NCI-H446 treated with DMSO at 0.1 percent for 48 hours (cell line): ENCODE measurements at places on chromosomes 1 and 21.

DNA sequence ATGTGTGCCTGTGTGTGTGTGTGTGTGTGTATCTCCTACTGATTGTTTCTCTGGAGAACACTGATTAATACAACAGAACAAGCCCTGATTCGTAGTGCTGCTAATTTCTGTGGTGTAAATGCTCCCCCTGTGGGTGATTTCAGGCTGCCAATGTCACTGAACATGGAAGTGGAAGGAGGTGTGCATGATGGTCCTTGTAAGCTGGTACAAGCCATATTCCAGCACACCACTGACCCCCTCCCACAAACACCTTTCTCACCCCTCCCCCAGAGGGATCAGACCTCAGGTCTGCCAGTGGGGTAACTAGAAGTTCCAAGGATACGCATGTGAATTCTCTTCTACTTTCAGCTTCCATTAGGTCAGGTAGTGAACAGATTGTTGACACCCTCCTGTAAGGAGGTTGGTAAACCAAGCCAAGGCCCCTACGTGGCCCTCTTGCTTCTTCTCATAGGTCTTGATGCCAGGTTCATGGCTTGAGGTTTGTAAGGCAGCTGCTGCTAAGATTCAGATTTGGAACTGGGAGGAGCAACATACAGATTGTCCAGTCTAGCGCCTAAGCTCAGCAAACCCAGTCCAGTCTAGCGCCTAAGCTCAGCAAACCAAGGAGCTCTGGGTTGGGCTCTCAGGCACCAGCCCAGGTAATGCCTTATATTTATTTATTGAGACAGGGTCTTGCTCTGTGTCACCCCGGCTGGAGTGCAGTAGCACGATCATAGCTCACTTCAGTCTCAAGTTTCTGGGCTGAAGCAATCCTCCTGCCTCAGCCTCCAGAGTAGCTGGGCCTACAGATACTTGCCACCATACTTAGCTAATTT lies 38.7 kb downstream of the DHCR24 start:
- DNase-seq: no peak

DNA sequence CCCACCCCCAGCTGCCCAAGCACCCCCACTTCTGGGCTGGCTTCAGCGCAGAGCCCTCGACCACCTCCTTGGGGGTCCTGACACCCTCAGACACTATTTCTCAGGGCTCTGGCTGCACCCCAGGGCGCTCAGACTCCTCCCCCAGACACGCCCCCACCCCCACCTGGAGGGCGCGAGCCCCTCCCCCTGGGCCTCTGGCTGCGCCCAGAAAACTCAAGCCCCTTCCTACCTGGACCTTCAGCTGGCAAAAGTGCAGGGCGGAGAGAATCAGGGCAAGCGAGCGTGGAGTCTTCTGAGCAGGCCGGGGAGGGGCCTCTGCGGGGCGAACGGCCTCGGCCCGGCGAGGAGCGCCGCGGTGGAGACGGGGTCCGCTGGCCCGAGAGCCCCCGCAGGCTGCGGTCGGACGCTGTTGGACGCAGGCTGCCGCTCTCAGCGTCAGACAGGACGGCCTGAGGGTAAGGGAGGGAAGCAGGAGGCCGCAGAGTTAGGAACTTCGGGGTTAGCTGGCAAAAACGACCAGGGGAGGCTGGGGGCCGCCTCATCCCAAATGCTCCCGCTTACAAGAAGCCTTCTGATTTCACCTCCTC lies 17.4 kb upstream of the NBPF1 start:
- DNase-seq: no peak

- DNase-seq: no peak
Measured at GRCh38 chr21:28937737-28938136, 54.9 kb downstream of the LTN1 start.

- DNase-seq: peak; percentile 14
Measured at GRCh38 chr1:231410036-231410612, 12.0 kb downstream of the EGLN1 start.

GRCh38 chr1:100349246-100349645 lies 3.1 kb upstream of the CDC14A start:
- DNase-seq: no peak

DNA sequence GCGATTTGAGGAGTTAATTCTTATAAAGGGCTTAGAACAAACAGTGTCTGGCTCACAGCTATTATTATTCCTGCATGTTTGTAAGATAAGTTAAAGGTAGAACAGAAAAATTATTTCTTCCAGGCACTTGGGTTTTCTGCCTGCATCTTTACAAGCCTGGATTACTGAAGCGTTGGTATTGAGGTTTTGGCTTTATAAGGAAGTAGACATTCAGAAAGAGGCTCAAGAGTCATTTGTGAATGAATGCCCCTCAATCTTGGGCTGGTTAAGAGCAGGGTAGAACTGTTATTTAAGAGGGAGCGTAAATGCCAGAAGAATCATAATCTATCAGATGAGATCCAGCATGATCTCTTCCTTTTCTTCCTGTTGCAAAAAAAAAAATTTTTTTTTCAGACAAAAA lies 77.3 kb upstream of the ARID1A start:
- no peak for DNase-seq

GRCh38 chr1:176884911-176885310 lies 279.6 kb downstream of the ASTN1 start:
- no peak for DNase-seq

- DNase-seq: no peak
Measured at GRCh38 chr1:11650331-11650991, 3.8 kb downstream of the FBXO2 start.

DNA sequence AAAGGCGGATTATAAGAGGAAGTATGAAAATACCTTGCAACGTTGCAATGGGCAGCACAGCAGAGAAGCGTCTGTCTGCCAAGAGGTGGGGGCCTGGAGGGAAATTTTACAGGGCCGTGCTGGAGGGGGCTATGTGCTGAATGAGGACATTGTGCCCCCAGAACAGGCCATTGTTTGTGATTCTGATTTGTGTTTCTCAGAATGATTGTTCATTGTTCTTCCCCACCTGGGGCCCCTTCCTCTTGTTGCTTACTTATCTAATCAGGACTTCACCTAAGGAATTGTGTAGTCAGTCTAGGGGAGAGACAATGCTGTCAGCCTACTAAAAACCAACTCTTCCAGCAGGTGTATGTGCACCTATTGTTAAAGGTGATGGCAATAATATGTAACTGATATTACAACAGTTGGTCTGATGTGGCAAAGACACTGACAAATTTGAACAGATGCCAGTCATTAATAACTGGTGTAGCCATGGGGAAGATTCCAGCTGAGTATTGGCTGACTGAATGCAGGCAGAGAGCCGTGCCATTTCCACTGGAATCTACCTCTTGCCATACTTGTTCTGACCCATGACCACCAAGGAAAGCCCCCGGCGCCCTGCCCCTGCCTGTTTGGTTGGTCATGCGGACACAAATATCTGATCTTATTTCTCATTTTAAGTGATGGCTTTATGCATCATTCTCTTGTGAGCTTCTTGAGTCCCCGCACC lies 45.2 kb upstream of the PSEN2 start:
- peak; percentile 56 for DNase-seq

- DNase-seq: no peak
Measured at GRCh38 chr1:37175666-37176215, 141.4 kb upstream of the GRIK3 start.

GRCh38 chr1:200979574-200980451 lies 43.7 kb downstream of the KIF21B start:
- DNase-seq: no peak

- no peak for DNase-seq
Measured at GRCh38 chr1:226185141-226186036, 1.2 kb downstream of the ACBD3 start.

DNA sequence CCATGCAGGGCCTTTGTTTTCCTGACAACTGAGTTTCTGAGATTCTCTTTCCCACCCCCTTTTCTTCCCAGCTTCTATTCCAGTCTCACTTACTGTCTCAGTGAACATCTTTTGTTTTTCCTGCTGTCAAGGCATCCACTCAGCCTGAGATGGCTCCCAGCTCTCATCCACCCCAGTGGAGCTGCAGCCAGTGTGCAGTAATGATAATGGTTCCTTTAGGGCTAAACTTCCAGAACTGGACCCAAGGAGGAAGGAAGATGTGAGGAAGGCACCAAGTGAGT lies 44.4 kb upstream of the KIRREL1 start:
- DNase-seq: no peak

GRCh38 chr1:172657586-172657985 lies 1.3 kb upstream of the FASLG start:
- DNase-seq: no peak

GRCh38 chr21:35238119-35238518 lies 189.0 kb upstream of the RUNX1 start:
- DNase-seq: no peak

- no peak for DNase-seq
Measured at GRCh38 chr1:23376890-23377811, 7.5 kb upstream of the ZNF436 start.

DNA sequence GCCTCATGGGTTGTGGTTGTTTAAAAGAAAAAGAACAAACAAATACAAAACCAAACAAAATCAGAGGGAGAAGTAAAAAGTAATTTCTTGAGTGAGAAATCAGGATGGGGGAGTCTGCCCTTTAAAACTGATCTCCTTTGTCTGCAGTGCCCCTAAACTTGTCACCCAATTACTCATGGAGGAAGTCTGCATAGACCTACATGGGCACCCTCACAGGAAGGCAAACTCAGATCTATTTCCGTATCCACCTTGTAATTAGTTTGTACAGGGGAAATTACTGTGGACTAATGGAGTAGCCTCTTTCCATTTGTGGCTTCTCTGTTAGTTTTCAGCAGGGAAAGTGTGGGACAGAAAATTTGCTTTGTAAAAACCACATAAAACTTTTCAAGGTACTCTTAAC lies 600.4 kb downstream of the ADGRL2 start:
- no peak for DNase-seq

DNA sequence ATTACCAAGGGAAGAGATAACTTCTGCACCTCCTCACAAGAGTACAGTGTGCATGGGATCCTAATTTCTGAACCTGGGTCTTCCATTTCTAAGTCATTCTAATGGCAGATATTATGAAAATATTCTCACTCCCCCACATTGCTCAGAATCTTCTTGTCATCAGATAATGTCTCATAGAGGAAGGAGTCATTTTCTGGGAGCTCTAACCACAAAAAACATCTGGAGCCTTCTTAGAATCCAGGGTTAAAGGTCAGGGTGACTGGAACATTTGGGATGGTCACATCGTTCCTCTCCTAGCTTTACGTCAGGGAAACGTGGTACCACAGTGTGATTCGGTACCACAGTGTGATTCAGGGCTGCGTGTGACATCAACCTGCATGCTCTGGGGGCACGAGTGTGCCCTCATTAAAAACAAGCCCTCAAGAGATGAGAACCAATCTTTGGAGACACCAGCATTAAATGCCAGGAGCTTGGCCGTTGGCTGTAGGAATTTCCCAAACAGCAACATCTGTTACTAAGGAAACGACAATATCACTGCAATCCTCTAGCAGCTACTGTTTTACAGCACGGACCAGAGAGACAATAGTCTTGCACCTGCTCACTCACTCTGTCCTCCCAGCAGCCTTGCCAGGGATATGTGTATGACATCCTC lies 179.1 kb downstream of the PSMG1 start:
- no peak for DNase-seq

DNA sequence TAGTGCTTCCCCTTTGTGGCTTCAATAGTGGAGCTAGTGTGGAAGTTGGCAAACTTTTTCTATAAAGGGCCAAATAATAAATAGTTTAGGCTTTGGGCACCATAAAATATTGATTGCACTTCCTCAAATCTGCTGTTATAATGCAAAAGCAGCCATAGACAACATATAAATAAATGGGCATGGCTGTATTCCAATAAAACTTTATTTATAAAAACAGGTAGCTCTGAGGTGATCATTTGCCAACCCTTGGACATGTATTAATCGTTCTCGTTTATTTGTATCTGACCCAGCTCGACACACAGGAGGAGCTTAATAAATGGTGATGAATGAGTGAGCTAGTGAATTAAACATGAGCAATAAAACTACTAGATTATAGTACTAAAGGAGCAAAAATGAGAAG lies 13.3 kb downstream of the KAZN start:
- DNase-seq: no peak

DNA sequence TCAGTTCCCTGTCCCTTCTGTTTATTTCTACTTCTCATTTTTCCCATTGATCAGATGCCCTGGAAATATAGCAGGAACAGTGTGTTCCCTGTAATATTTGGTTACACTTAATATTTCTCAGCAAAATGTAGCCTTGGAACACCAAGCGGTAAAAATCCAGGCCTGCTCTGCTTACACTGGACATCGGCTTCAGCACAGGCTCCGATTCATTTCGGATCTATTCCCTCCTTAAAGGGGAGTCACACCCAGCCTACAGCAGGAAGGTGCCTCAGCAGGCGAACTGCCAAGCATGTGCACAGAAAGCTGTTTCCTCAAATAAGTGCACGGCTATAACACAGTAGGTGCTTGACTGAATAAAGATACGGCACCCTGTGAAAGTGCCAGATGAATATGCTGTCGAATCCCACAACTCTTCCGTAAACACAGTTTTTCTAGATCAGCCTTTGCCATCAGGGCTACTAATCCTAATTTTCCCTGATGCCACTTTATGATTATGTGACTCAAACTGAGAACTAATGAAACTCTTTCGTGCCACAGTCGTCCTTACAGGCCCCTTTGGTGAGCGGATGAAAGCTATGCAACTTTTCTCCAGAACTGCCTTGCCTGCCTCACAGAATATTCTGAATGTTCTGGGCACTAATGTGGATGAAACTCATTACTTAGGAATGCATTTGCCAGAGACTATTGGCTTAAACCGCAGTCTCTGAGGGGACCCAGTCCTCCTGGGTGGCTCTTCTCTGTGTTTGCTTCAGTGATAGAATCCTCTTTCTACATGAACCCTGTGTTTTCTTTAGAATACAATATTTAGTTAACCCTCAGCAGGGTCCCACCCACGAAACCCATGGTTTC lies 275.5 kb upstream of the RUNX1 start:
- no peak for DNase-seq
